ENCODE measurements at places on chromosomes 7 and 10.
A peak's percentile ranks its signal among the peaks of the same experiment; 100 is the strongest.

DNA sequence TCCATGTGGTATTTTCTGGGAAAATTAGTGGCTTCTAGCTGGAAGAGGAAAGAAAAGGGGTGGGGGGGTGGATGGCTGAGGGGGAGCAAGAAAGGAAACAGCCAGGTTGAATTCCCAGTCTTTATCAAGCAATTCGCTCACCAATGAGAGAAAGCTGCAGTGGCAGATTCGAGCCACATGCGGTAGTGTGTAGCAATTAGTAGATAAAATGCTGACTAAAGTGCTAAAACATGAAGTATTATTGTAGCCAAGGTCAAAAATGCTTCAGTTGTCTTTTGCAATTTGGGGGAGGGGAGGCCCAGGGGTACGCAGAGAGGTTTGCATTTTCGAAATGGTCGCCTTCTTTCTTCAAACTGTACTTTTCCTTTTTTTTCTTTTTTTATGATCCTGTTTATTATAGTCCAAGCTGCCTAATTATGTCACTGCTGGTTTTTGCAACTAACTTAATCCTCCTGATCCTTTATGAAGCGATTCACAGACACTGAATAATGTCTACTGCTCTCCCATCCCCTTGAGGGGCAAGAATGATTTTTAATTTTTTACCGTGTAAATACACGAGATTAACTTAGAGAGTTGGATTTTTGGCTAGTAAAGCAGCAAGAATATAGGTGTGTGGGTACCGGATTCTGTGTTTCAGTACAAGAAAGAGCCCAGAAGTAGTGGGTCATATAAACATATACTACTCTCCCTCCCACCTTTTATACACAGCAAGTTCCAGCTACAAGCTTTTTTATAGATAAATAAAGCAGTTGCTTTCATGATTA is 3.6 kb upstream of the ARID5B start:
- peak; percentile 71 for DNase-seq

GRCh38 chr10:59649606-59650346 is 59.9 kb downstream of the SLC16A9 start:
- no peak for DNase-seq

DNA sequence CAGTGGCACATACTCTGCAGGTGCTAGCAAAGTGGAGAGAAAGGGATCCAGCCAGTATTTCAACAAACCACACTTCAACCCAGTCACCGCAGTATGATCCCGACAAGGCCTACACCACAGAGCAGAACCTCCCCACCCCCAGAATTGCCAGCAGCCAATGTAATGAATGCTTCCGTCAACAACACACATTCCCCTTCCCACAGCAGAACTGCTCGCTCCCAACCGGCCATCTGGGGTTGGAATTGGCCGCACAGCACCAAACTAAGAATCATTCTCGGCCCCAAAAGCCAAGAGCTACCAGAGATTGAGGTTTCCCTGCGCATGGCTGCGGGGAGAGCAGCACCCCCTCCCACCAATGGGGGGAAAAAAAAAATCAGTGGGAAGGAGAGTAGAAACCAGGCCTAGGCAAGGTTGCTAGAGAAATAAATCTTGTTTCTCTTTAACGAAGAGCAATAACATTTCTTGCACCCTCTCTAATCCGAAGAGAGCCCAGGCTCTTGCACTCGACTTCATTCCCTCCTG is 1.1 kb downstream of the WASL start:
- peak; percentile 94 for DNase-seq

DNA sequence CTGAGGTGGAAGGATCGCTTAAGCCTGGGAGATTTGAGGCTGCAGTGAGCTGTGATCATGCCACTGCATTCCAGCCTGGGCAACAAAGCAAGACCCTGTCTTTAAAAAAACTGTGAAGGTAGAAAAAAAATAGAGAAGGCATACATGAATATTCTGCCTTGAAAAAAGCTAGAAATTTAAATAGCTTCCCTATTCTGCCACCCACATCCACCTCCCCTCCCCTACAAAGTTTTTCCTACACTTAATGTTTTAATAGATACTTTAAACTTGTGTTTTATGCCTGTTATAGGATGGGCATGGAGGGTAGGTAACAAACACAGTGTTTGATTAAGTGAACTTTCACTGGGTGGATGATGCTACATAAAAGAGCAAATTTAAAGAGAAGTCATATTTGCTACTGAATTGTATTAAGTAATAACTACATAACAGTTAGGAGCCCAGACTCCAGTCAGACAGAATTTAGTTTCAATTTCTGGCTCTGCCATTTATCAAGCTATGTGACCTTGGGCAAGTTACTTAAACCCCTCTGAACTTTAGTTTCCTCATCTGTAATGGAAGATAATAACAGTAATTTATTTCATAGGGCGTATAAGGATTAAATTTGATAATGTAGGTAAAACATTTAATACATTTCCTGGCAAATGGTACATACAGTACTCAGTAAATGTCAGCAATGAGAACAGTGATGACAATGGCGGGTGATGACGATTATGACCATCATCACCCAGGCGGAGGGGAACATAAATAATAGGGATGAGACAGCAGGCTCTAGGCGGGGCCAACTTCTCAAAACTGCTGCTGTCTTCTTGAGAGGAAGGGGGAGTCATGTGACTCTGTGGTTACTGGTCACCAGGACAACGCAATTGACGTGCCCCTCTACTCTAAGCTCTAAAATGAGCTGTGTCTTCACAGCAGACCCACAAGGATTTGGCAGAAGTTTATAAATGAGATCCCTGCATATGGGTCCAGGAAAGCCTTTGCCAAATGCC is 15.8 kb downstream of the DNMBP start:
- peak; percentile 96 for DNase-seq

GRCh38 chr10:77550378-77550777 is 87.2 kb downstream of the KCNMA1 start:
- DNase-seq, result no peak
